ENCODE measurements at places on chromosomes 2 and 18.

- no peak for DNase-seq
These were observed 195.1 kb downstream of the TXNL1 start for GRCh38 chr18:56443166-56443907.

GRCh38 chr2:202454536-202454935 is 78.4 kb downstream of the BMPR2 start:
- no peak for DNase-seq

DNA sequence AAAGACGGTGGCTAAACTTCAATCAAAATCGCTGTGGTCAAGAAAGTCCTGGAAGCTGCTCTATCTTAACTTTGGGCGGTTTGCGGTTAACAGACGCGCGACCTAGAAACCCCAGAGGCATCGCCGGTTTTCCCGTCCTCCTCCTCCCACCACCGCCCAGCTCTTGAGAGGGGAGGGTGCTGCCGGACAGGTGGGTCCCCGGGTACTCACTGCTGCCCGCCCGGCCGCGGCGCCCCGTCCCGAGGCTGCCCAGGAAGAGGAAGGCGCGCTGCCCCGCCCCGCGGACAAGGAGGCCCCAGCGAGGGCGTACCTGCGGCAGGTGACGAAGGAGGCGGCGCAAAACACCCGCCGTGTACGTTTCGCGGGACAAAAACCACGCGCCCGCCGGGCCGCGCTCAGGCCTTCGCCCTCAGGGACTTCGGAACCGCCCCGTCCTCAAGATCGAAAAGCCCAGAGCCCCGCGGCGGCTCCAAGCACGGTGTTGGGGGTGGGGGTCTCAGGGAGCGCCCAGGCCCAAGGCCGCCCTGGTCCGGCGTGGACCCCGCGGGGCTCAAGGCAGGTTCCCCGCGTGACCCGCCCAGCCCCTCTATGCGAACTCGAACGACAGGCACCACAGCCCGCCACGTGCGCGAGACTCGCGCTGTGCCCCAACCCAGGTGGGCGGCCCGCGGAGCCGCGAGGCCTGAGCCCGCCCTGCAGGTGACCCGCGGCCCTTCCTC is at the start of gene SH3YL1:
TSS of gene SH3YL1 (minus strand) at position 259 of the 719 bp plus-strand sequence. CDS start at position 211, 48 bp downstream.
- peak; percentile 30 for DNase-seq

DNA sequence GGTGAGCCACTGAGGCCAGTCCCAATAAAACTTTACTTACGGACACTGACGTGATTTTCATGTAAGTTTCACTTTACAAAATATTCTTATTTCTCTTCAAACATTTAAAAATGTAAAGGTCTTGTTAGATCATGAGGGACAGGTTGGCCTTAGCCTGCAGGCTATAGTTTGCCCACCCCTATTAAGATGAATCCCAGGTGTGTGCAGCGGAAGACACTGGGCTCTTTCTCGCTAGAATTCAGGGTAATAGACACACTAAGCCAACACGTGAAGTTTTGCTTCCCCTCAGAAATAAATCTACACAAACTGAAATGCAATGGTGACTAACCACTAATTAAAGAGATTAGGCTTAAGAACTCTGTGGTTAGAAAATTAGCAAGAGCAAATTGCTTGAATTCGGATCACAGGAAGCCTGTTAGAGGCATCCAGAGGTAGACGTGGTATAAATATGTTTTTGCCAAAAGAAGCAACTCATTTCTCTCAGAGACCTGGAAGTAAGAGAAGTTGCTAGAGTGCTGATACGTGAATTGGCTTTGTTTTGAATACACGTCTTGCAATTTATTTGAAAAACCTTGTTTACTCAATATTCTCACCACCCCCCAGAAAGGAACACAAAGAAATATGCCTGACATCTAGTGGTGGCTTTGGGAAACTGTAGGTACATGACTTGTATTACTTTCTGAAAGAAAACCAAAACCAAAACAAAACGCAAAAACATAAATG is 151.6 kb downstream of the DTNB start:
- DNase-seq: peak; percentile 84

DNA sequence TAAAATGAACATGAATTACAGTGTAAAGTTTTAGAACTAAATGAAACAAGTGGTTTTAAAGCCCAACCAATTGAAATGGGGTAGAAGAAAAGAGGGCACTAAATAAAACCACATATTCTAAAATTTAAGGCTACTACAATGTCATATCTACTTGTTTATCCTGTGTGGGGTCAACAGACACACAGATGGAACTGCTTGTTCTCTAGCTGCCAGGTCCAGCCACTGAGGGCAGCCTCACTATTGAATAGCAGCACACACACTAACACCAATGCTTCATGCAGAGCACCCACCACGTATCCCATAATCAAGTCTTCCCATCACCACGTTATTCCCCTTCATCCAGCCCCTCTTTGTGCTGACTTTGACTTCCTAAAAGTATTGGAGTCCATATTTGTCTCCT is 88.1 kb downstream of the SPIRE1 start:
- no peak for DNase-seq

Data from foreskin fibroblast (primary cell).